Mammary epithelial cell (primary cell): ENCODE measurements at places on chromosomes 11 and 22. TPM values are rescaled to one million over a fixed set of nuclear protein-coding genes. Genes with fewer than 3 reads are reported as not detected.

DNA sequence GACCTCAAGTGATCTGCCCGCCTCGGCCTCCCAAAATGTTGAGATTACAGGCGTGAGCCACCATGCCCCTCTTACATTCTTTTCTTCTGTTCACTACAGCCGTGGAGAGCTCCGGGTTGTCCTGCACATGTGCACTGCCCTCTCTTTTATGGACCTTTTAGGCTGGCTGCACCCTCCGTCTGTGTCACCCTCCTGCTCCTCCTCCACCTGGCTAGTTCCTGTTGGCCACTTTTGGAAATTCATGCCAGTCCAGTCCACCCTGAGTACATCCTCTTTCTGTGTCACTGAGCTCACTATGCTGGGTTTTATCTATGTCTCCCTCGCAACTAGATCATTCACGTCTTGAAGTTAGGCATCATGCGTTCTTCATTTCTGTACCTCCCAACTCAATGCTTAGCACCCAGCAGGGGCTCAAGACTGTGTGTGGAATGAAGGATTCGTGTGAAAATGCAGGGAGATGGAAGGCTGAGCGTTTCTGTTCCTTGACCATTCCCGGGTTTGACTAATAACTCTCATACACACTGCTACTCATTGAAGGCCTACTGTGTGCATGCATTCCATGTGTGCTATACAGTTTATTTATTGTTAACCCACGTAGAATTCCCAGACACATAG lies 60.6 kb downstream of the PTPRJ start:
- DNase-seq, result no peak

DNA sequence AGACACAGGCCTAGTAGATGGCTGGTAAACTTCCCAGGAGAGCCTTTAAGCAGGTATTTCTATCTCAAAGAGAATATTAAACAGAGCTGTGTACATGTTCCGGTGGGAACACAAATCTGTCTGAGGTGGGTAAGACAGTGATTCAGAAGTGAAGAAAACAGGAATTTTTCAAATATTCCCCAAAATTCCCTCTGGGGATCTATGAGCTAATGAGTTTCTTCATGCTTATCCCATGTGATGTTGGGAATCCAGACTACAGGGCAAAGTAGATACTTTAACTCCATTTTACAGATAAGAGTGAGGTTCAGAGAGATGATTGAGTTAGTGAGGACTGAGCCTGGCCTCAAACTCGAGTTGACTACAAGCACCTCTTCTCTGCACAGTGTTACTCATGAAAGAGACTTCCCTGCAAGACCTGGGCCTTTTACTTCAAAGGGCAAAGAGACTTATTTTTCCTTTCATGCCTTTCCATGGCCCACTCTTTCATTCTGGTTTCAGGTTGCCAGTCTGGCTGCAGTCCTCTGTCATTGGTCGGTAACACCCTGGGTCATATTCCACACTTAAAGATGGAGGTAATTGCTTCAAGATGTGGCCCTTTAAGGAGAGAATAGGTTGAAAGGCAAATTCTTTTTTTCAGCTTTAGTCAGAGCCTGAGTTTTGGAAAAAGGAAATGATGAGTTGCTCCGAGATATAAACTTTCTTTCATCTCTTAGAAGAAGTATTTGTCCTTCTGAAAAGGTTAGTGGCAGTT lies 70.1 kb downstream of the CYB5R2 start:
- no peak for DNase-seq

DNA sequence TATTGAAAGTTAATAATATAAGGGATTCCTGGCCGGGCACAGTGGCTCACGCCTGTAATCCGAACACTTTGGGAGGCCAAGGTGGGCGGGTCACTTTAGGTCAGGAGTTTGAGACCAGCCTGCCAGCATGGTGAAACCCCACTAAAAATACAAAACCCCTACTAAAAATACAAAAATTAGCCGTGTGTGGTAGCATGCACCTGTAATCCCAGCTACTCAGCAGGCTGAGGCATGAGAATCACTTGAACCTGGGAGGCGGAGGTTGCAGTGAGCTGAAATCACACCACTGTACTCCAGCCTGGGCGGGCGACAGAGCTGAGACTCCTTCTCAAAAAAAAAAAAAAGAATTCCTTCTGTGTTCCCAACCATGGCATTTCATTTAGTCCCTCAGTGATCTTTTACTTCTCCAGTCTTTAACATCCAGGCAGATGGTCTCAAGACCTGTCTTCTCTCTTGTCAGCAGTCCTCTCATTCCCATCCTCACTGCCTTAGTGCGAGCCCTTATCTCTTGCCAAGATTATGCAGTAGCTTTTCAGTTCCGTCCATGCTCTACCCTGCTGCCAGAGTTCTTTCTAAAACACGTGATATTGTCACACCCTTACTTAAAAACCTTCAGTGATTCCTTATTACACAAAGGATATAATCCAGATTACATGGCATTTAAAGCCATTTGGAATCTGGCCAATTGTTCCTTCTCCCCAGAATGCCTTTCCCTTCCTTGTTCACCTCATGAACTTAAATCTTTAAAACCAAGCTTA lies 17.9 kb downstream of the RTN3 start:
- no peak for DNase-seq

DNA sequence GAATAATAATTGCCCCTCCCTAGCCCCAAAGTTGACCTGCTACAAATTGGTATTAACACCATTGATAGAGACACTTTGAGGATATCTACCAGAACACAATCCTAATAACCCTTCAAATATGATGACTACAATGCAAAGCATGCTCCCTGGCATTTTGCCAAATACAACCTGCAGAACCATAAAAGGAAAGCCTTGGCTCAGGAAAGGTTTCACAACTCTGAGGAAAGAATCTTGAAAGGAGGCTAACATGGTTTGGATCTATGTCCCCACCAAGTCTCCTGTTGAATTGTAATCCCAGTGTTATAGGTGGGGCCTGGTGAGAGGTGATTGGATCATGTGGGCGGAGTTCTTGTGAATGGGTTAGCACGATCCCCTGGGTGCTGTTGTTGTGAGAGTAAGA lies 140.4 kb upstream of the ARHGAP42 start:
- DNase-seq, result peak; percentile 83

DNA sequence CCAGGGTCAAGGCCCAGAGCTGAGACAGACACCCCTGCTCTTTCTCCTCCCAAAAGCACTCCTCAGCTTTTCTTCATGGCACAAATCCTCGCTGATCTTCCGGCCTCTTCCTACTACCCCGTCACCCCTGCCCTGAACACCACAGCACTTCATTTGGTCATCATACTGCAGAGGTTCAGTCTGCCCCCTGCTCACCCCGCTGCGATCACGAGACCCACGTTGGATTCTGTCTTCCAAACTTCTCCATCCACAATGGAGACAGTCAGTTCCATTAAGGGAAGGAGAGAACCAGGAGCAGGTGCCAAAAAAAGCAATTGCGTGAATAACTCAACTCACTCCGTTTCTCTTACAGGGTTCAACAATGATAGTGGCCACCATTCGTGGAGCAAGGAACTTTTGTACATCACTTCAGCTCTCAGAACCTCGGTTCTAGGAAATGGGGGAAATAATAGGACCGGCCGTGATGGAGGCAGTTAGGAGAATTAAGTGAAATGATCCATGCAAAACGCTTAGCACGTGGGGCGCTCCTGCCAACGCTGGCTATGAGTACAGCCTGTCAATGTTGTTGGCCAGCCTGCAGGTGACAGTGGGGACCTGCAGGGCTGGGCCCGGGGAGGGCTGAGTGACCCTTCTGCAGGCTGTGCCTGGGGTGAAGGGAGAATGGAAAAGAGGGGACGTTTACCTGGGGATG lies 45.9 kb downstream of the MN1 start:
- no peak for DNase-seq

- peak; percentile 72 for DNase-seq
These were observed at the start of gene NCR3LG1 for GRCh38 chr11:17351510-17352176. TSS of gene NCR3LG1 (plus strand) at chr11:17351800. CDS start at chr11:17351970, 170 bp downstream.

- DNase-seq, result peak; percentile 67
These were observed 14.9 kb downstream of the RAC2 start for GRCh38 chr22:37229012-37229804.

DNA sequence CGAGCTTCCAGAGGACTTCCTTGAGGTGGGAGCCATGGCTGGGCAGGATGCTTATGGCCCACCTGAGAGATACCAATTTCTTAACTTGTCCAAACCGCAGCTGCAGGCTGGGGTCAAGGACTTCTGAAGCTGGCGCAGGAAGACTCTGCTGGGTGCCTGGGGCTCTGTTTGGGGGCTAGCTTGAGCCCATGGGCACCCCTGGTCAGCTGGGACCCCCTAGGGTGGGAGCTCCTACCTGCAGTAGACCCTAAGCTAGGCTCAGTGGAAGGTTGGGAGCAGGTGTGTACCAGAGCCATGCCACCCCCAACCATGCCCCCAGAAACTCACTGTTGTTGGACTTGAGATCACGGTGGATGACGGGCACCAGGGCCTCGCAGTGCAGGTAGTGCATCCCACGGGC lies 1.3 kb downstream of the MAP3K11 start:
- no peak for DNase-seq

DNA sequence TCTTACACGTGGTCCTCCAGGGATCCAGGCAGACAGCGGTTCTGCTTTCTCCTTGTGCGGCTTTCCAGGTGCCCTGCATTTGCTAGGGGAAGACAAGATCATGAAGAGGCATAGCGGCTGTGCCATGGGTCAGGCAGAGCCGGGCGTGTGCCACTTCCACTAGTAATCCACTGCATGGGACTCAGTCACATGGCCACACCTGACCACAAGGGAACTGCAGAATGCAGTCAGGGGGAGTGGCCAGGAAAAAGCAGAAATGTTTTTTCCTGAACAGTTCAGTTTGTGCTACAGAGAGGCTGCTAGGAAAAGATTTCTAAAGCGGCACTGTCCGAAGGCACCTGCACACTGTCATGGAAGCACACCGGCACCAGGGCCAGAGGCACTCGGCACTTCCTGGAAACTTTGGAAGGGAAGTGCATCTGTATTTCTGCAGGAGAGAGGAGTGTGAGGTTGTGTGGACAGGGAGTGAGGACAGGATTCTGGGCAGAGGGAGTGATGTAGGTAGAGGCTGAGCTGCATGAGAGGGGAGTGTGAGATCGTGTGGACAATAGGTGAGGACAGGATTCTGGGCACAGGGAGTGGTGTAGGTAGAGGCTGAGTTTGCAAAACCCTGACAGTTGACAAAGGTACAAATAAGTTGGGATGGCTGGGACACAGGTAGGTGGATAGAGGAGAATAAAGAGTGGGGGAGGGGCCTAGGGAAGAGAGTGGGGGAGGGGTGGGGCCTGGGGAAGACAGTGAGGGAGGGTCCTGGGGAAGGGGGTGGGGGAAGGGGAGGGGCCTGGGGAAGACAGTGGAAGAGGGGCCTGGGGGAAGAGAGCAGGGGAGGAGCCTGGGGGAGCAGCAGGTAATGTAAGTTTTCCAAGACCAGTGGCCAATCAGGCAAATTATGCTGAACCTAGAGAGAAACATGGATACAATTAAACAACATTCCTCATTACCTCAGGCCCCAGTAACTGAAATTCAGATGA lies 1436.3 kb downstream of the TBC1D22A start:
- no peak for DNase-seq

GRCh38 chr11:84580428-84580827 lies 1046.7 kb downstream of the DLG2 start:
- no peak for DNase-seq

- DNase-seq, result no peak
These were observed 41.1 kb downstream of the UBASH3B start for GRCh38 chr11:122696662-122697061.

OTOG gene
- total RNA-seq, result not detected

CCDC15 gene
- total RNA-seq, result 2.3 and 5.4 TPM in 2 replicates

NUDT8 gene
- total RNA-seq, result 7.8 and 13.4 TPM in 2 replicates

CEND1 gene
- not detected for total RNA-seq

PTPN5 gene
- total RNA-seq, result not detected

SLC22A12 gene
- total RNA-seq, result not detected in 2 replicates

TMEM258 gene
- 99.7 and 138 TPM in 2 replicates for total RNA-seq
